ENCODE measurements at places on chromosomes 3 and 15.

DNA sequence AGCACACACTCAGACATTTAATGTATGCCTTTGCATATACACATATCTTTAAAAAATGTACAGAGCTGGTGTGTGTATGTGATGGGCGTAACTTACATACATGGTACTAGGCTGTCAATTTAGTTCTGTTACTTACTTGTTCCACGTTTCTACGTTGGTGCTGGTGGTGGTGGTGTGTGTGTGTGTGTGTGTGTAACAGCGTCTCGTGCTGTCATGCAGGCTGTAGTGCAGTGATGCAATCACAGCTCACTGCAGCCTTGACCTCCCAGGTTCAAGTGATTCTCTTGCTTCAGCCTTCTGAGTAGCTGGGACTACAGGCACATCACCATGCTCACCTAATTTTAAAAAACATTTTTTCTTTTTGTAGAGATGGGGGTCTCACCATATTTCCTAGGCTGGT is 64.2 kb downstream of the ISG20 start:
- DNase-seq = no peak

- DNase-seq = no peak
These were observed 20.7 kb downstream of the TCAIM start for GRCh38 chr3:44359146-44359751.

- no peak for DNase-seq
These were observed 80.7 kb downstream of the FMN1 start for GRCh38 chr15:33113666-33114373.

DNA sequence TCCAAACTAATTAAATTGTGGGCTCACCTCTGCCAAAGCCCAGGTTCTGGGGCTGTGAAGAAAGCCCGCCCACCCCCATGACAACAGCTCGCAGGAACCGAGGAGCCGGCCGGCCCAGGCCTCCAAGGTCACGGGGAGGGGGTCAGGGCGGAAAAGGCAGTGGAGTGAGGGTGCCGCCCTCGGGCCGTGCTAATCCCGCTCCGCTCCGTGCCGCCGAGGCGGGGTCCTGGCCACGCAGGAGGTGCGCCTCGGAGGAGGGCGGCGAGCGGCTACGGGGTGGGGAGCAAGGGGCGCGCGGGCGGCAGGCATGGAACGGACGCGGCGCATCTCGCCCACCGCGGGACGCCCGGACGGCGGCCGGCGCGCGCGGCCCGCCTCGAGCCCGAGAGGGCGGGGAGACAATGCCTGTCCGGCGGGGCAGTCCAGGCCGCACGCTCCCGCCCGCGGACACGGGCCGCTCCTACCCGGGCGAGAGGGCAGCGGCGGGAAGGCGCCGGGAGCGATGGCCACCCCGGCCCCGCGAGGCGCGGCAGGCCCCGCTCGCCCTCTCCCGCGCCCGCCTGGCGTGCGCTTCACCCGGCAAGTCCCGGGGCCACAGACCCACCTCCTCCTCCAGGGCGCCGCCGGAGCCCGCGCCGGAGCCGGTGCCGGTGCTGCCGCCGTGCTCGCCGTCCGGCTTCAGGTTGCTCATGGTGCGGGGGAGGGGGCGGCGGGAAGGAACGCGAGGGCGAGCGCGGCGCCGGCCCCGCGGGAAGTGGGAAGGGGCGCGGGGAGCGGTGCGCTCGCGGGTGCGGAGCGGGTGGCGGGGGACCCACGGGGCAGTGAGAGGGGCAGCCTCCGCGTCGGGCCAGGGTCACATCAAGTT is 528 bp downstream of the RBPMS2 start:
- DNase-seq = no peak

GRCh38 chr15:91258415-91258759 is 158.3 kb downstream of the SV2B start:
- peak; percentile 3 for DNase-seq

DNA sequence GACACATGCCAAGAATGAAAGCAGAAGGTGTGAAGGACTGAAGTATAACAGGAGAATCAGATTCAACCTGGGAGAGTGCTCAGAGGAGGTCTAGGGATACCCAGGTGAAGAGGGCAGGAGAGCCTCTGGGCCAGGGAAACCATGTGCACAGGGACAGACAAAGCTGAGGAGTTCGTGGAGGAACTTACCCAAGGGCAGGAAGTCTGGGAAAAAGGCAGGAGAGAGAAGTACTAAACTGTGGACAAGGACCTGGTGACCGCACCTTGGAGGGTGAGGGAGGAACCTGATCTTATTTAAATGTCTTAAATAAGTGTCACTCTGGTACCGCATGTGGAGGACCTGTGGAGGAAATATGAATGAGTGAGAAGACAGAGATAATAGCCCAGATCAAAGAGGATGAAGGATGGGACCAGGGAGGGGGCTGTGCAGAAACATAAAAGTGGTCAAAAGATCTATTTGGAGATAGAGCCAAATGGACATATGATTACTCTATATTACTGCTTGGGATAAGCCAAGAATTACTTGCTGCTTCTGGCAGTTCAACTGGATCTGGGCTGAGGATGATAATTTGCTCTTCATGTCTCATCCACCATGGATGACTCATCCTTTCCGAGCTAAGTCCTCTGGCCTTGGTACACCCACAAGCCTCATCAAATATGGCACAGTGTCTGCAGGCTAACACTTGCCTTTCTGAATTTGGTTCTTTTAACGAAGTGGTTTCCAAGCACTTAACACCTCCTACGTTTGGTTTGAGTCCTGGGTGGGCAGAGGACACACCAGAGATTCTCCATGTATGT is 116.9 kb upstream of the NMNAT3 start:
- peak; percentile 21 for DNase-seq

DNA sequence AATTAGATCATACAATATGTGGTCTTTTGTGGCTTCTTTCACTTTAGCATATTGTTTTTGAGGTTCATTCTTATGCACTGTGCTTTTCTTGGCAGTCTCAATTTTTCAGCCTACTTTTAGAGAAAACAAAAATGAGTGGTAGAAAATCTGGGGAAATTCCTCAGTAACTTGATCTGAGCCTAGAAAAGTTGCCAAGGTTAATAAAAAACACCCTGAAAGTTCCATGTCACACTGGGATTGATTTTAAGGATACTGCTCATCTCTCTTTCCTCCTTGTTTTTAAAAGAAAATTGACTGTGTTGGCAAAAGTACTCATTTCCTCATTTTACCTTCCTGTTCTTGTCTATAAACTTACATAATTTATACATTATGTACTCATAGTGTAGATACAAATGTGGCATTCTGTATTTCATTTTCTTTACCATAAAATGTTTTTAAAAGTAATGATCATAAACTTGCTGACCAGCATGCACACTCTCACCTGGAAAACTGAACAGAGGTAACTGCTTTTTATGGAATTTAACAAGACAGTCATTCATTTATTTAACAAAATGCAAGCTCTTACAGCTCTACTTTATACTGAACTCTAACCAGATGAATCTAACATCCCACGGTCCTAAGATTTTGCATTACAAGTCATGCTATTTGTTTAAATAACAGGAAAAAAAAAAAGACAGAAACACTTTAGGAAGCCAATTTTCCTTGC is 28.6 kb upstream of the SH3BP5 start:
- DNase-seq = no peak

- DNase-seq = no peak
These were observed 8.7 kb downstream of the FOXL2 start for GRCh38 chr3:138938056-138938876.

- no peak for DNase-seq
These were observed 224.7 kb downstream of the KLF13 start for GRCh38 chr15:31551323-31551722.

GRCh38 chr15:32953533-32953910 is 235.7 kb downstream of the GREM1 start:
- DNase-seq = no peak

- DNase-seq = no peak
These were observed 826 bp downstream of the DBR1 start for GRCh38 chr3:138173769-138174420.

- DNase-seq = peak; percentile 62
These were observed 32.2 kb downstream of the GPR176 start for GRCh38 chr15:39887832-39888231.

GRCh38 chr3:12990781-12991480 is 82.3 kb downstream of the IQSEC1 start:
- DNase-seq = no peak

DNA sequence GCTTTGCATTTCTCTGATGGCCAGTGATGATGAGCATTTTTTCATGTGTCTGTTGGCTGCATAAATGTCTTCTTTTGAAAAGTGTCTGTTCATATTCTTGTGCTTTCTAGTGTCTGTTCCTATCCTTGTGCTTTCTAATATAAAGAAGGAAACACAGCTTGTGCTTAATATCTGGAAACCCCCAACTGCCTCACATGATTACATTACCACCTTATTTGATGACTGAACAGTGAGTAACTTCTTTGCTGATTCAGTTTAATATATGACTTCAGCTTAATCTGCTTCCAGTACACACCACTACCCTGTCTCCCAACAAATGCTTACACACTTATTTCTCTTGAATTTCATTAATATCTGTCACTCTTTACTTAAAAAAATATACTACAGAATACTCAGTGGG is 835.1 kb downstream of the EDEM1 start:
- DNase-seq = no peak

GRCh38 chr3:52860424-52860768 is 25.6 kb upstream of the MUSTN1 start:
- DNase-seq = no peak

- DNase-seq = no peak
These were observed 208.0 kb upstream of the MME start for GRCh38 chr3:154872074-154872473.

DNA sequence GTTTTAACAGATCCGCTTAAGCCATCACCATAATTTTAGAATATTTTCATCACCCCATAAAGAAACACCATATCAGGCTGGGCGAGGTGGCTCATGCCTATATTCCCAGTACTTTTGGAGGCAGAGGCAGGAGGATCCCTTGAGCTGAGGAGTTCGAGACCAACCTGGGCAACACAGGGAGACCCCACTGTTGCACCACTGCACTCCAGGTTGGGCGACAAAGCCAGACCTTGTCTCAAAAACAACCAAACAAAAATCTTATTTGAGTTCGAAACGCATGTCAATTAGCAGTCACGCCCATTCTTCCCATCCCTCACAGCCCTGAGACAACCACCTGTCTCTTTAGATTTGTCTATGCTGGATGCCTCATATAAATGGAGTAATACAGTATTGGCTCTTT is 119.9 kb downstream of the KLF13 start:
- DNase-seq = no peak

DNA sequence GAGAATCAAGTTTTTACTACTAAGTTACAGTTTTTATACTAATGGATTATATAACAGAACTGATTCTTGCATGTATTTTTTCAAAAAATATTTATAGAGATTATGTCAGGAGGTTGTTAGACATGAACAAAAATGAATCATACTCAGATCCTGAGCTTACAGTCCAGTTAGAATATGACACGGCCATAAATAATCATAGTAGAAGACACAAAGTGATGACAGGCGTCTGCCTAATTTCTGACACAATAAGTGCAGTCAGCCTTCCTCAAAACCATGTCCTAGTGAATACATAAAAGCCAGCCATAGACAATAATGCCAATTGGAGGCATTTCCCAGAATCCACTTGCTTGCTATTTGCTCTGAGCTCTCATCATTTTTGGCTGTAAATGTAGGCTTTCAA is 81.7 kb upstream of the POU1F1 start:
- no peak for DNase-seq

- no peak for DNase-seq
These were observed 22.5 kb upstream of the EPHB1 start for GRCh38 chr3:134772591-134772990.

DNA sequence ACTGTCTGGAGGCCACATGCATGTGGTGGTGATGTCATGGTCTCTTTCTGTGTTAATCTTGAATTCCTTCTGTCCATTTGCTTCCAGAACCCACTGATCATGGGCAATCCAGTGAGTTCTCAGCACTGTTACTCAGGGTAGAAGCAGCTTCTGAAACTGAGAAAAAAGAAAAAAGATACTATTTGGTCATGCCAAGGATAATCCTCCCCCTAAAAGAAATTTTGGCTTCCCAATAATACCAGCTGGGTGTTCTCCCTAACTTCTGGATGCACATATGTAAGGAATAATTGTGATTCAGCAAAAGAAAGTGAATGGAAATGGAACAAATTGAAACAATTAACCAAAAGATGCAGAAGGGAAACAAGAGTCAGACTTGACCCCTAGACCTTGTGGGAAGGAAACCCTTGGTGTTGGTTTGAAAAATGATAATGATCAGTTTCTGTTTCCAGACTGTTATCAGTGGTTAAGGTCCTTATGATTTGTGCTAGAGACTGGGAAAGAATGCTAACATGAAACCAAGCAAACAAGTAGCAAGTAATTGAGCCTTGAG is 92.3 kb downstream of the RBMS3 start:
- no peak for DNase-seq

GRCh38 chr3:153633407-153633806 is 471.4 kb downstream of the RAP2B start:
- no peak for DNase-seq

- DNase-seq = no peak
These were observed 123.8 kb upstream of the CHL1 start for GRCh38 chr3:72776-73175.

- DNase-seq = no peak
These were observed 27.9 kb downstream of the MGLL start for GRCh38 chr3:127794402-127794801.

DNA sequence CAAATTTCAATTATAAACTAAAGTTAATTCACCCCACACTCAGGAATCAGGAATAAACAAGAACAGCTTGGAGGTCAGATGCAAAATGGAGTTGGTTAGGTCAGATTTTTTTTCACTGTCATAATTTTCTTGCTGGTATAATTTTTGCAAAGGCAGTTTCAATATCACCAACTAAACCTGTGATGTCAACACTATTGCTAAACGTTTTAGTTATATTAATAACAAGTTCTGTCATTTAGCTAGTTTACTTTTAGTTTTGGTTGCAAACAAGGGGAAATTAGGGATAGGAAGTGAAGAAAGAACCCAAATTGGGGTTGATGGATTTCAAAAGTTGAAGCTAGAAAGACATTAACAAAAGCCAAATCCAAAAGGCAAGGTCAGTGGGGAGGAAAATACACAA is 4.6 kb upstream of the CPB1 start:
- no peak for DNase-seq

- DNase-seq = no peak
These were observed 173.7 kb downstream of the B3GALNT1 start for GRCh38 chr3:160931474-160931873.

DNA sequence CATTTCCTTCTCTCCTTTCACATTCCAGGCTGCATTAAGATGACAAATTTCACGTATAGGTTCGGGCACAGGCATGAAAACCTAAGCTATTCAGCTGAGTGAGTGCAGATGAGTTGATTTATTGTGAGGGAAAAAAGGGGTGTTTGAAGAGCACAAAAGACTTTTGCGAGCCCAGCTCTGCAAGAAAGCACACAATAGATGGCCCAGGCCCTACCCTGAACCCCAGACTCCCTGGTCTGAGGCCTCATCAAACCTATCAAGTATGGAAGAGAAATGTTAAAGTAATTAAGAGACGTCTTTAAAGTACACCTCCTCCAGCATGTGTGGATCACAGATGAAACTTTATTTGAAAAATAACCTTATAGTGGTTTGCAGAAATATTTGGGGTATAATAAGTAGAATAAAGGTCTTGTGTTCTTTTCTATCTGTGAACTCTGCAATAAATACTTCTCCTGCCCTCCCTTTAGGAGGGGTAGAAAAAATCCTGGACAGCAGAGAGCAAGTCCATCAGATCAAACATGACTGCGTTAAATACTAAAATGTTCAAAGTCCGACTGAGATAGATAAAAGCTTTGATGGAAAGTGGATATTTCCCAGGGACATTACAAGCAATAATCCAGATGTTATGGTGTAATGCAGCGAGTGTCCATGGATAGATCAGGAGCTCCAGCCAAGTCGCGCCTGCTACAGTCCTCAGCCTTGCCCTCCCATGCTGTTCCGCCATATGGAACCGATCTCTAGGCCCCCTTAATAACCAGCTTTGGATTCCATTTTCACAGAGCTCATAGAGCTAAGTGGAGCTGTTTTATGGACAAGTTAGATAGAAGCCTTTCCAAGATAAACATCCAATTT is 121.5 kb downstream of the MCTP2 start:
- no peak for DNase-seq

All from OCI-M1 (cell line).